ENCODE measurements at places on chromosomes 12 and 14.

DNA sequence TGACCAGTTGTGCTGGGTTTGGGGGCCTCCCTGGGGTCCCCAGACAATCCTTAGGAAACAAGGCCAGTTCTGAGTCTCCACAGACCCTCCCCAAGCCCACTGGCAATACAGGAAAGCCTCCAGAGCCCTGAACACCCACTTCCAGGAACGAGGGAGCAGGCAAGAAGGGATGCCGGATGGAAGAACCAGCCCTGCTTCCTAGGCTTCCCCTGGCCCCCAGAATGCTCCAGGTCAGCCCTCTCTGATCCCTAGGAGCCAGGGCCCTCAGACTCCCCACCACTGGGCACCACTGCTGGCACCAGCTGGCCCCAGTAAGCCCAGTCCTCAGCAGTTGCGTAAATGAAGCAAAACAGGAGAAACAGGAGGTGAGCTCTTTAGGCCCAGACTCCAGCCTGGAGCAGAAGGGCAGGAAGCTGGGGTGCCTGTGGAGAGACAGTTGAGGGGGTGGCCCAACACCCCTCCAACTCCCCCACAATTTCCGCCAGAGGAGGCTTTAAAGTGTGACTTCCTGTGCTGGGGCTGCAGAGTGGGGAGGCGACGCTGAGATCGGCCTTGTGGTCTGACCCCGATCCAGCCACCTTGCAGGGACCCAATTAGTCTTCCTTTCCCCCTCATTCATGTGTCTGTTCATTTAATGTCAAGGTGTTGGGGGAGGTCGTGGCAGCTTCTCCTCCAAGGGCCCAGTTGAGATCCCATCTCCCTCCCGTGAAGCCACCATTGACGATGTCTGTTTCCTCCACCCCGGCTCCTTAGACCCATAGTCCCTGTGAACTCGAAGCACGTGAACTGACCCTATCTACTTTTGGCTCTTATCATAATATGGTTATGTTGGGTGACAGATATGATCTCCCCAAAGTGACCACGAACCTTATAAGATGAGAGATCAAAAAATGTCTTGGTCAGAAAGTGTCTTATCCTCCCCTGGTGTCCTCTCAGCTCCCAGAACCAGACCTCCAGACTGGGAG lies 4.7 kb downstream of the TNFRSF1A start:
- no peak for DNase-seq

- DNase-seq, result peak; percentile 62
Observed at GRCh38 chr12:117874842-117875434, 93.9 kb downstream of the KSR2 start.

DNA sequence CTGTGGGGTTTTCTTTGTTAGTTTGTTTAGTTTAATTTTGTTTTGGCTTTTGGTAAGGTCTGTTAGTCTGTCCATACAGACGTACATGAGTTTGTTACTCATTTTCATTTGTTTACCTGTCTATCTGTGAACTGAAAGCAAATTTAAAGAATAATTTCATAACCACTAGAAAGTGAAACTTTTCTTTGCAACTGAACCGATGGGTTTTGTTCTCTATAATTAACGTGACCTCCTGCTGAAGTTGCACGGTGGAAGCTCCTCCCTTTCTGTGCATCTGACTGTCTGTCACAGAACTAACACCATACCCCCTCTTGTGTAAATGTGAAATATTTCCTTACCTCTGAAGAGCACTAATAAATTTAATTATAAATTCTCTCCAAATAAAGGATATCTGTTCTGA lies 595.5 kb downstream of the GALC start:
- DNase-seq, result no peak

DNA sequence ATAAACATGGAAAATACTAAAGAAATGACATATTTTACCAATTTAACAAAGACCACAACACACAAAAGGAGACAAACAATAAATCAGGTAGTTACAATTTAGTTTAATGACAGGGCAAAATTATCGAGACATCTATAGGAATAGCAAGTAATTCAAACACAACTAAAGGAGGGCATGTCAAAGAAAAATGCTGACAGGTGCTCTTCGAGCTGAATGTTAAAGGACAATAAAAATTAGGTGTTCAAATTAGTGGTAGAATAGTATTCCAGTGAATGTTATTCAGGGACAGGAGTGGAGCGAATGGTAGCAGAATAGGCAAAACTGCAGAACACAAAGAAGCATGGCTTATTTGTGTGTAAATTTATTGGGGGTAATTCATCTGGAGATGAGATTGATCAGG lies 1004.3 kb upstream of the FBXO33 start:
- no peak for DNase-seq

DNA sequence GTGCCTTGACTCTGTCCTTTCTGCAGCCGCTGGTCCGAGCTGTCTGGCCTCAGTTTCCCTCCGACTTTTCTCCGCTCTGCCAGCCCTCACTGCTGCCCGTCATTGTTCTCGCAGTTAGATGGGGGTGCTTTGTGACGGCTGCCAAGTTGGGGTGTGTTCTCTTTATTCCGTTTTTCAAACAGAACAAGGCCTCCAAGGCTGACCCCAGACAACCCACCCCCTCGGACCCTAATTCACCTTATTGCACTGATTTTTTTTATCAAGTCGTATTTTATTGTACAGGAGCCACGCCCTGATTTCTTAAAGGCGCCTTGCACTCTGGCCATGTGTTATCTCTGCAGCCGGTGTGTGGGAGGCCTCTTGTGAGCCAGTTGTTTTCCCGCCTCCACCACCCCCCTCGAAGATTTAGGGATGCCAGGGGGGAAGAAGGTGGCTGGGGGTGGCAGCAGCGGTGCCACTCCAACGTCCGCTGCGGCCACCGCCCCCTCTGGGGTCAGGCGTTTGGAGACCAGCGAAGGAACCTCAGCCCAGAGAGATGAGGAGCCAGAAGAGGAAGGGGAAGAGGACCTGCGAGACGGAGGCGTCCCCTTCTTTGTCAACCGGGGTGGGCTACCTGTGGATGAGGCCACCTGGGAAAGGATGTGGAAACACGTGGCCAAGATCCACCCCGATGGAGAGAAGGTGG lies 1.3 kb downstream of the VASH1 start:
- no peak for DNase-seq

GRCh38 chr12:111789779-111790178 lies 23.0 kb downstream of the ALDH2 start:
- DNase-seq, result no peak

GRCh38 chr12:113862590-113863454 lies 103.3 kb downstream of the RBM19 start:
- DNase-seq, result no peak

- DNase-seq, result no peak
Observed at GRCh38 chr14:64704143-64704742, at the start of gene PLEKHG3. TSS of gene PLEKHG3 (plus strand) at chr14:64704424. CDS start at chr14:64727632, 23,208 bp downstream.

DNA sequence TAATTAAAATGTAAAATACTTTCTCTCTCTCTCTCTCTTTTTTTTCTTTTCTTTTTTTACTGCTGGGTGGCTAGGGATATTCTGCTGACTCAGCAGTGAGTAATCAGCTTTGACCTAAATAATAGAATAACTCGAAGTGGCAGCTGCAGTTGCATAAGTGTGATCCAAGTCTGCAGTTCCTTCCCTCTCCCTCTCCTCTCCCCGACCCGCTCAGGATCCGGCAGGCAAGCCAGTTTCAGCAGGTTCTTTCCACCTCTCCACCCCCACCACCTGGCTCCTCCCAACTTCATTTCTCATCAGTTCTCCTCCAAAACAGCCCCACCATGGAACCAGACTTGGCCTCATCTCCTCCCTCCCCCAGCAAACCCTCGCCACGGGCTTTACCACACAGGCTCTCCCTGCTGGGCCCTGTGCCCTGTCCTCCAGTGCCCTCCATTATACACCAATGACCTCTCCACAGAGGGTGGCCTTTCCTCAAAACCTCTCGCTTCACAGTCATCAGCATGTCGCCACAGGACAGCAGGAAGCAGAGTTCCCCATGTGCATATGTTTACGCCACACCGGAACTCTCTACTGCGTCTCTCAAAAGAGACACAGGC lies 22.4 kb downstream of the SLC7A8 start:
- no peak for DNase-seq

DNA sequence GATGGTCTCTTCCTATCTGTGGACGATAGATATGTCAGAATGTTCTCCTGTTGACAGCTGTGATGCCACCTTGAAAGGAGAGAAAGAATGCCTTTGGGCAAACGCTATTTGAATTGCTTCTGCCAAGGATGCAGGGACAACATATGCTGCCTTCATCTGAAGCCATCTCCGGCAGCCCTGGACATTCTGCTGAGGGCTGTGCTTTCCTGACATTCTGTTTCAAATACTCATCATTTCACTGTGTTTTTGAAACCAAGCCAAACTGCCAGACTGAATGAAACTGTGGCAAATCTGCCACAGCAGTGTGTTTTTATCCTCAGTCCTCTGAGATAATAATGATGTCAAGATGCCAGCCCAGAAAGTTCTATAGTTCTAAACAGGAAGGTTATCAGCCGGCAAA lies 85.8 kb upstream of the BCAT1 start:
- no peak for DNase-seq

GRCh38 chr12:24960222-24960855 lies 11.4 kb upstream of the BCAT1 start:
- peak; percentile 26 for DNase-seq

- no peak for DNase-seq
Observed at GRCh38 chr12:59929110-59929509, 333.3 kb downstream of the SLC16A7 start.

DNA sequence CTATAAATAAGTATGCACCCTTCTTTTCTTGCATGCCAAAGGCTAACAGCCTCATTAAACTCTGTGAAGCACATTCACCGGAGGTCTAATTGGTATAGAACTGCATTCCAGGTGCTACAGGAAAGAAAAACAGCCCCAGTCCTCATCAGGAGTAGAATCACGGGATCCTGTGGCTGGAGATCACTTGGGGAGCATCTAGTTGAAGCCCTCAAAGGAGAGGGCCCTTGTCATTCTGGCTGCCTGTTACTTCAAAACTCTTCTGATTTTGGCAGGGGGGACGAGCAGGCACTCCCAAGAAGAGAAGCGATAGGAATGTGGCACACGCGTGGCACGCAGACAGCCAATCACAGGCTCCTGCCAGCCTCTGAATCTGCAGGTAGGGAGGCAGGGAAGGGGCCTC lies 154.4 kb downstream of the TTC7B start:
- no peak for DNase-seq

GRCh38 chr14:55336691-55337090 lies 65.5 kb downstream of the FBXO34 start:
- no peak for DNase-seq

DNA sequence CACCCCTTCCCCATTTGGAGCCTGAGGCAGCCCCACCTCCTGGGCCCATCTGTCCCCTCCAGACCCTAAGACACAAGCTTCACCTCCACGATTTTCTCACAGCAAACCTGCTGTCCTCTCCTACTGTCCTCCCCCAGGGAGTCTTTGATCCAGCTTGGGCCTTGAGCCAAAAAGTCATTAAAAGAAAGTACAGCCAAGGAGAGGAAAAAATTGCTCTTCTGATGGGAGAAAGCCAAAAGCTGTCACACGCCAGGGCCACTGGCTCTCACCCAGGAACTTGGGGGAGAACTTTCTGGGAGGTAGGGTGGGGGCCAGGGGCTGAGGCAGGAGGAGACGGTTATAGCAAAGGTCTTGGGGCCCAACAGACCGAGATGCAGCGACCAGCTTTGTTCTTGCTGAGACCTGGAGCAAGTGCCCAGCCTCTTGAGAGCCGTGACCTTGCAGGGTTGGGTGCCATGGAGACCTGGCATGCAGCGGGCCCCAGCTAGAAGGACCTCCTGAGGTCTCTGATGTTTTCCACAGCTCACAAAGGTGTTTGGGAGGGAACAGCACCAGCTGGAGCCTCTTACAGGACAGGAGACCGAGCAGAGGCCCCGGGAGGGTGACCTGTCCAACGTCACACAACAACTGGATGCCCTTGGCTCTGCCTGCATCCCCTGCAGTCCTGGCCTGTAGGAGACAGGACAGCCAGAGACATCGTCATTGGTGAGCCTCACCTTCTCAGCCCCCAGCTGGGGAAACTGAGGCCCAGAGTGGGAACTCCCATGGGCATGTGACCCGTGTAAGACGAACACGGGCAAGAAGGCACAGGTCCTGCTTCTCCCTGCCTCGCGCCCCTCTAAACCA lies 124.5 kb downstream of the CALM1 start:
- no peak for DNase-seq

- no peak for DNase-seq
Observed at GRCh38 chr14:55412676-55413075, 1.0 kb upstream of the ATG14 start.

- no peak for DNase-seq
Observed at GRCh38 chr12:111193496-111193895, 175.4 kb downstream of the PHETA1 start.

All from stimulated activated CD4-positive, alpha-beta T cell treated with anti-CD3 and anti-CD28 coated beads, Interleukin-1b, Interleukin-23, amount 100 ng/mL, for 4 hours (primary cell).